ENCODE measurements at places on chromosomes 7 and 10.

DNA sequence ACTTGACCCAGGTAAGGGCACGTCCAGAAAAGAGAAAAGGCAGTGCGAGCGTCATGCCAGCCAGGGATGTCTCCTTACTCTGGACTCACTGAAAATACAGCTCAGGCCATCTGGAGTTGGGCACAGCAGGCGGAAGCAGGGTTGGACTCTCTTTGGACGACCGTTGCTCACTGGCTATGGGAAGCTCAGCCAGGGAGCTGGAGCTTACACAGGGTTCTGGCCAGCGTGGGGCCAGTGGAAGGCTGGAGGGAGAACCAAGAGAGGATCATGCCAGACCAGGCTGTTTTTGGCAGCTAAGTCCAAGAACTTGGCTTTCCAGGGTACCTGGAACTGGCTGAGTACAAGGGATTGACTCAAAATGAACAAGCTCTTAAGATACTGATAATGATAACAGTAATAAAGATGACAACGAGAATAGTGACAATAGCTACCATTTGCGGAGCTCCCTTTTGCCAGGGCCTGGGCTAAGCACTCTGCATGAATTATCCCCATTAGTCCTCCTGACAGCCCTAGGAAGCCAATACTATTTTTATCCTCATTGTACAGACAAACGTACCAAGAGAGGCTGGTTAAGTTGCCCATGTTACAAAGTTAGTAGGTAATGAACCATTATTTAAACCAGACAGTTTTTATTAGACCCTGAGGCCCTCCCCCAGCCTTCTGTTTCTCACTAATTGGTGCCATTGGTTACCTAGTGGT, 177.6 kb downstream of the PTPN20 start:
- no peak for DNase-seq

DNA sequence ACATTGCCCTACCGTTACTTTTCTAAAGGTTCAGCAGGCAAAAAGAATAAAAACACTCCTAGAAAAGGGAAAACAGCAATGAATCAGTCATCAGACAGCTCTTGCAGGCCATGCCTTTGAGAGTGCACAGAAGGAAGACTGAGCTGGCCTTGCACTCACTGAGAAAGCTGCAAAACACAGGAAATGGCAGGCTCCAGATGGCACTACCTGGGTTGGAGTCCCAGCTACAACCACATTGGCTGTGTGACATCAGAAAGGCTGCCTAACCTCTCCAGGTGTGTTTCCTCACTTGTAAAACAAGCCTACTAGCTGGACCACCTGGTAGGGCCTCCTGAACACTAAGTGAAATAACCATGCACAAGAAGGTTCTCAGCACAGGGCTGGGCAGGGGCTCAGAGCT, 113.7 kb downstream of the SFMBT2 start:
- DNase-seq = no peak

- no peak for DNase-seq
These were observed 9.9 kb downstream of the EPDR1 start for GRCh38 chr7:37930226-37930948.

- no peak for DNase-seq
These were observed 45.9 kb upstream of the TMEM72 start for GRCh38 chr10:44865289-44865671.

DNA sequence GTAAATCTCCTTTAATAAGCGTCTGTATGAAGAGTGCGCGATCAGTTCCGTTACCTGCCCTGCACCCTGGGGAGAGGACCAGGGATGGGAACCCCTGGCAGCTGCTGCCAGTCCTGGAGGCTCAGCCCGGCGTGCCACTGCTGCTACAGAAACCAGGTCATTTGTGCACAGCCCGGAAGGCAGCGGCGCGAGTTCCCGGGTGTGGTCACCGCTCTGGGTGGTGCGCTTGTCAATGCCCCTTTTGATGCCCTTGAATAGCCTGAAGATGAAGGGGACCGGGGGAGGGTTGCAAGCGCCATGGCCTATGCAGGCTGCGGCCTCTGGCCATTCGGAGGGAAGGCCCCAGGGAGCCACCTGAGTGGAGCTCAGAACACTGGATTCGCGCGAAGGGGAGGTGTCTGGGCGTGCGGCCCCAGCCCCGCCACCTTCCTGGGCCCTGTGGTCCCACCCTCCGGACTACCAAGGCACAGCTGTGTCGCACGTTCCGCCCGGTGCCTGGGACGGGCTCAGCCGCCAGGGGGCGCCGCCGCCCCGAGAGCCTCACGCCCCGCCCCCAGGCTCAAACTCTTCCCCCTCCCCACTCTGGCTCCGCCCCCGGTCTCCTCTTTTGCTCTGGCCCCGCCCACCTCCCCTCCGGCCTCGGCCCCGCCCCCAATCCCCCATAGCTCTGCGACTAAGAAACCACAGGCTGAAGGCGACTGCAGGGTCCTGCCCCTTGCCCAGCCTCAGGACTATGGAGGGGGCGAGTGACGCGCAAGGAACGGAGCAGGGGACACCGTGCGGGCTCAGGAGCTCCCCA, 16.5 kb downstream of the AP5Z1 start:
- DNase-seq = peak; percentile 24

DNA sequence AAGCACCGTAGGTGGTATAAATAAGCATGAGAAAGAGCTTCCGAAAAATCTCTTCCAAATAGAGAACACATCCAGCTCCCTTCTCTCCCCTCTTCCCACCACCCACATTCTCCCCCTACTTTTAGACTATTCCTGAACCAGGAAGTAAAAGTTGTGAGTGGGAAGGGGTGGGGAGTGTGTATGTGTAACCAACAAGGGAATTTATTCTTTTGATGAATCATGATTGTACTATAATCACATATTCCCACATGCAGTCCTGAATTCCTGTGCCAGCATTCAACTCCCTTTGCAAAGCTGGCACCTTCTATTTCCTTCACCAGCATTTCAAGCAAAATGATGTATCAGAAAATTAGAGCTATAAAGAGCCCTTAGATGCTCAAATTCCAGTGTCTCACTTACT, 230.6 kb upstream of the CHRM2 start:
- no peak for DNase-seq

- DNase-seq = no peak
These were observed 120.9 kb downstream of the CRPPA start for GRCh38 chr7:16300361-16300895.

GRCh38 chr7:51261117-51261835, 55.3 kb downstream of the COBL start:
- no peak for DNase-seq

DNA sequence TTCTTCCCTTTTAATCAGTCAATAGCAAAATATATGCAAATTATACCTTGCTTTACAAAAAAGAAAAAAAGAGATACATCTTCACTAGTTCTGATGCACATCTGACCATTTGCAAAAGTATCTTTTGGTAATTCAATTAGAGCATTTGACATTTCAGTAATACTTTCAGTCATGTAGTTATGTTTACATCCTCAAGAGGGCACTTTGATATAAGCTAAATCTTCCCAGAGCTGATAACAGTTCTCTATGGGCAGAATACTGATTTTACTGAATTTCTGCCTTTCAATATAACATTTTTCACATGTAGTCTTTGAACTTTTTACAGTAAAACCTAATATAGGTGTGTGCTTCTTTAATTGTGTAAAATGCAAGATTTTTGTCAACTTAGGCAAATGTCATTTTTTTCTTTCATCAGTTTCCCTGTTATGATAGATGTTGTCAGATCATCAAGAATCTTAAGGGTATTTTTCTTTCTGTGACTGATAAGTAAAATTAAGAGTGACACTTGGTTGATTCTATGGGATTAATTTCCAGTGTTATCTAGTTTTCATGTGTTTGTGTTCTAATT, 703.5 kb upstream of the SEMA3D start:
- DNase-seq = peak; percentile 9

- DNase-seq = no peak
These were observed 264.1 kb downstream of the GRID1 start for GRCh38 chr10:86102451-86102850.

DNA sequence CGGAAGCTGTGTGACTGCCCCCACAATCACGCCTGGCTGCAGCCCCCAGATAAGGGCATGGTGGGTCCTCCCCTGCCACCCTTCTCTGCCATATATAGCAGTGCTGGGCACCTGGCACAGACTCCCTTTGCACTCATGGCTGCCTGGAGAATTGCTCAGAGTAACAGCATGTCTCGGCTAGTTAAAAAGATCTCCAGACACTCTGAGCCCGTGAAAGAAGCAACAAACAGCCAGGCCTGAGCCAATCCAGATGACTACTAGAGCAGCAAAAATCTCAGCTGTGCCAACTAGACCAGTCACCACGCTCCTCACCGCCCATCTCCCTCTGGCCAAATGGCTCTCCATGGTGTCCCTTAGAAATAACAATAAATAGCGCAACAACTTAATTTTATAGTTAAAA, 71.3 kb downstream of the PARD3 start:
- DNase-seq = no peak

- DNase-seq = no peak
These were observed 34.3 kb upstream of the MTPAP start for GRCh38 chr10:30383356-30383755.

GRCh38 chr7:30845426-30846135, 66.1 kb upstream of the AQP1 start:
- DNase-seq = peak; percentile 51

GRCh38 chr7:15175152-15175551, 272.6 kb upstream of the DGKB start:
- no peak for DNase-seq

- no peak for DNase-seq
These were observed 39.6 kb upstream of the KLHL7 start for GRCh38 chr7:23065974-23066373.

DNA sequence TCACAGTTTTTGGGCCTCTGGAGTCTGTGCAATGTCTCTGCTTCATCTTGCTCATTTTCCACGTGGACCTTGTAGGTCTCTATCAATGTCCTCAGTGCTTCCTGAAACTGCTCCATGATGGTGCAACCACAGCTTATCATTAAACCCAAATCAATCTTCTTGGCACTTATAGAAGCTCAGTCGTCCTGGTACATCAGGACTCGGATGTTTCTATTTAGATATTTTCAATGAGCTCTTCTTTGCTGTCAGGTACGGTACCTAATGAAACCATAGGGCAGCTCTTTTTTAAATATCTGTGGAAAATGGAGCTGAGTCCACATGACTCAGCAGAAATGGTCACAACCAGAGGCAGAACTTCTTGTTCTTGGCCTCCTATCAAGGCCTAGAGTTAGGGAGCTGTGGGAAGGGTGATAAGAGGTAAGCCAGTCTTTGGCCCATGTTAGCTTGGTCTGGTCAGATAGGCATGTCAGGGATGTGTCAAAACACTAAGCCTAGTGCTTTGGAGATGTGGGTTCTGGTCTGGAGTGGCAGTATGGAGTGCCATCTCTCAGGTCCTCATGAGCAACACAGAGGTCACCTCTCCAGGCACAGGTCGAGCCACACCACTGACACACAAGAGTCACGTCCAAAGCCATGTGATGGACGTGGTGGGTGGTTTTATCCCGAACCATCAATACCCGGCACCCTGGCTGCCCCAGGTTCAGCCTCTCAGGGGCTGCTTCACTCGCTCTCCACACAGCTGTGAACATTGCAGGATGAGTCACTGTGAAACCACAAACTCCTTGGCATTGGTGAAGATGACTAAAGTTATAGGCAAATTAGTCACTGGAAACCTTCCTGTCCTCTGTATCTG, 87.0 kb downstream of the TBXAS1 start:
- DNase-seq = no peak

- peak; percentile 7 for DNase-seq
These were observed 44.2 kb upstream of the DPYSL4 start for GRCh38 chr10:132142396-132143161.

GRCh38 chr7:129228633-129229032, 3.8 kb downstream of the AHCYL2 start:
- DNase-seq = no peak

DNA sequence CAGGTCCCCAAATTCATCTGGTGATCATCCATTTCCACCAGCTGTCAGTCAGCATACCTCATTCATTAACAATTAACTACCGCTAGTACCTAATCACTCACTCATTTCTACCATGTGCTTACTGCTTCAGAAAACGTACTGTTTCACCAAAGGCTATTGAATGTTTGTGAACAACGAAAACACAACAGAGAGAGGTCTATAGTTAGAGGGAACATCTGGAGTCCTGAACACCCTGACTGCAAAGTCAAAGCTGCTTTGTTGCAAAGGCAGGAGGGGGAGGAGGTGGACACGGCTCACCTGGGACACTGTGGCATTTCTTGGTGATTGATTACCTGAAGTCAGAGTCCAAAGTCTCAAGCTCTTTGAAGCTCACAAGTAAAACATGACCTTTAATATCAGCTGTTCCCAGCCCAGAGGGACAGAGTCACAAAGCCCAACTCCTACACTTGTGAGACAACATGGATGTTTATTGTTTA, 342.3 kb upstream of the ADARB2 start:
- DNase-seq = no peak

DNA sequence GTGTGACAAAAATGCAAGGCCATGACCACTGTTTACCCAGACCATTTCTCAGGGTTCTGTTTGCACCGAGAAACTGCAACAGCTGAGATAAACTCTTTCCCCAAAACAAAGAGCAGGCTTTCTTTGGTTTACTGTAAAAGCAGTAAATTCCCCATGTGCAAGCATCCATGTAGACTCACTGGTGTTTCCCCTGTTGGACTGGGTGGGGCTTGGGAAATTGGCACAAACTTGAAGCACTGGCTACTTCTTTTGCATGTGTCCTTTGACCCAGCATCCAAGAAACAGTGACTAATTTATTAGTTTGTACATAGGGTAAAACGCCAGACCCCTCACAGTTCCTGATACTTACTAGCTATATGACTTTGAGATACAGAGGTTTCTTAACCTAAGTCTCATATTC, 12.3 kb downstream of the IQUB start:
- DNase-seq = no peak

DNA sequence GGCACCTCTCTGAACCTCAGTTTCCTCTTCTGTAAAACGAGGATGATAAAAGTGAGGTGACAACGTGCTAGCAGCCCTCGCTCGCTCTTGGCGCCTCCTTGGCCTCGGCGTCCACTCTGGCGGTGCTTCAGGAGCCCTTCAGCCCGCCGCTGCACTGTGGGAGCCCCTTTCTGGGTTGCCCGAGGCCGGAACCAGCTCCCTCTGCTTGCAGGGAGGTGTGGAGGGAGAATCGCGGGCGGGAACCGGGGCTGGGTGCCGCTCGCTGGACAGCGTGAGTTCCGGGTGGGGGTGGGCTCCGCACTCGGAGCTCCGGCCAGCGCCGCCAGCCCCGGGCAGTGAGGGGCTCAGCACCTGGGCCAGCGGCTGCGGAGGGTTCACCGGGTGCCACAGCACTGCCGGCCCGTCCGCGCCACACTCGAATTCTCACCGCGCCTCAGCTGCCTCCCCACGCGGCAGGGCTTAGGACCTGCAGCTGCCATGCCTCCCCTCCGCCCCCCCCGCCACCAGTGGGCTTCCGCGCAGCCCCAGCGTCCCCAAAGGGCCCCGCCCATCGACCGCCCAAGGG, 24.3 kb upstream of the ACSL5 start:
- no peak for DNase-seq
